Hippocampal formation (tissue), 2 donors: ENCODE measurements at places on chromosomes 2 and 18.

DNA sequence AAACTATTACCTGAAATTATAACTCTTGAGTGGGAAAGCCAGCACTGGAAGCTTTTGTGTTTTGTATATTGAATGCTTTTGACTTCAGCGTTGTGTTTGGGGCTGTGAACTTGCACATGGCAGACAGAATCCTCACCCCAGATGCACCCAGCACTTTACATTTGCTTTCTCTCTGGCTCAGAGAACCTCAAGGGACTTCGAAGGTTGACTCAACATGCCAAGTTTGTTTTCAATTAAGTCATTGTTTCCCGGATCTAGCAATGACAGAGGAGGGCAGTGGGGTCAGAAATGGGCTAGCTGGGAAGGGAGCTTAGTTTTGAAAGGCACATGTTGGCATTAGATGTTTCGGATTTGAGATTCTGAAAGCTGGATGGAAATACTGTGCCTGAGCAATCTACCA lies 22.4 kb downstream of the TET3 start:
- DNase-seq, result no peak

GRCh38 chr2:169746240-169746639 lies 12.6 kb downstream of the KLHL23 start:
- DNase-seq, result no peak

DNA sequence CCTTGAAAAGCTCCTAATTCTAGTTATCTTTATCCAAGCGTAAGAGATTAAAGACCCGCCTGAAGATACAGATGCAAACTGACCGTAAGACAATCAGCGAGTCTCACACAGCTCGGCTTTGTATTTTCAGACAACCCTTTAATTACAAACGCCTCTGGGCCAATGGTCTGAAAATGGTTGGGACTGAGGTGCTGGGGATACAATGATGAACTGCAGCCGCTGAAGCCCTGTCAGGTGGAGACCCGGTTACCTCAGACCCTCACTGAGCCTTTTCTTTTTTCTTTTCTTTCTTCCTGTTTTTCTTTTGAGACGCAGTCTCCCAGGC lies 715 bp upstream of the CFAP36 start:
- peak; percentile 24 for DNase-seq

DNA sequence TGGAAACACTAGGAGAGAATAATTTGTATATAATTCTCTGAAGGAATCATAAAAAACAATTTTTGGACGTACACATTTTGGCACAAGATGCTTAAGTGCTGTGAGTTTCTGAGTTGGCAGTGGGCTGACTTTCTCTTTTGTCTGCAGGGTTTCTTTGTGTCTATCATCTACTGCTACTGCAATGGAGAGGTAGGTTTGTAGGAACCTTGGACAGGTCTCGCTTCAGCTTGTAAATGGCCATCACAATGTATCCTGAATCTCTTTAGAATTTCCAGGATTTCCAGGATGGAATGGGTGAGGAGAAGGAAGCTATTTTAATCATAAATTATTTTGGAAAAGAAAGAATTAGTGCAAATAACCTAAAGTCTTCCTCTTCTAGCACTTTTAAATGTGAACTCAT lies 83.9 kb downstream of the PTH2R start:
- DNase-seq, result no peak

GRCh38 chr18:26271917-26272549 lies 45.8 kb downstream of the TAF4B start:
- no peak for DNase-seq

DNA sequence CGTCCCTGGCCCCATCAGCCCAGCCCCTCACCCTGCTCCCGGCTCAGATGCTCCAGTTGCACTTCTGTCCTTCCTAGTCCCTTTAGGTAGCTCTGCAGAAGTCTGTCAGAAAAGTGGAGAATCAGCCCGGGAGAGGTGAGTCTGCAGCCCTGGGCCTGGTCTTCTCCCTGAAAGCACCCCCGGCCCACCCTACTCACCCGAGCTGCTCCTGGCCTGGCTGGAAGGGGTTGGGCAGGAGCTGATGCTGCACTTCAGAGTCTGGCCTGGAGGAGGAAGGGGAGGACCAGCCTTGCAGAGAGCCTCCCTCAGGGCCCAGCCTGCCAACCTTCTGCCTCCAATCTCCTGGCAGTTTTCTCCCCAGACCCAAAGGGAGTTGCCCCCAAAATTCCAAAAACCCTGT lies 15.8 kb downstream of the KHK start:
- no peak for DNase-seq

DNA sequence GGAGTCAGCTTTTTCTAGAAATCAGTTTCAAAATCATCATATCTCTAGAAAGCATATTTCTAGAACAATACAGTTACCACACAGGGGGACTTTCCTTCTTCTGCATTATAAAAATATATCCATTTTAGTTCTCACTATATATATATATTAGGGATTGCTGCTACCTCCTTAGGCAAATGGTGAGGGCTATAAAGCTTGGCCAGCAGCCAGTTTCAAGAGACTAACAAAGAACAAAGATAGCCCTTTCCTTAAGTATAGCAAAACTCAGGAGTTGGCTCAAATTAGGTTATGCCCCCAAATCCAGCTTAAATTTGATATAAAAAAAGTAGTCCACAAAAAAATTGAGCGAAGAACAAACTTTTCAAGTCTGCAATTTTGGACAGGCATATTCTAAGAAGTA lies 70.0 kb downstream of the EIF2AK3 start:
- DNase-seq, result no peak

DNA sequence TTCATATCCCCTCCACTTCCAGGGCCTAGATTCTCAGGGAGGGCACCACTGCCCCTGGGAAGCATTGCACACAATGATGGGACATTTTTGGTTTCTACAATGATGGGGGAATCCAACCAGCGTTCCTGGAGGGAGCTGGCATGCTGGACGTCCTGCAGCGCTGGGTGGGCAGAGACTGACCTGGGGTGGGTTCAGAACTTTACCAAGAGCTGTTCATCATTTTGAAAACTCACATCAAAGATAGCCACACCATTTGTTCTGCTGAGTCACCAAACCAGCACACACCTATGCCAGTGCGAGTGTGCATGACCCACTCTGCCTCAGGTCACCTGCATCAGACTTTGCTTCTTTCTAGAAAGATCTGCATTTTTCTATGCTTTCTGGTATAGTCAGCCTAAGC lies 14.1 kb upstream of the ARMC9 start:
- no peak for DNase-seq
